ENCODE measurements at places on chromosomes 16 and 17. TPM values are rescaled to one million over a fixed set of nuclear protein-coding genes. Genes with fewer than 3 reads are reported as not detected.

GRCh38 chr17:77375917-77376651, 235.3 kb downstream of the SEC14L1 start:
- no peak for DNase-seq

DNA sequence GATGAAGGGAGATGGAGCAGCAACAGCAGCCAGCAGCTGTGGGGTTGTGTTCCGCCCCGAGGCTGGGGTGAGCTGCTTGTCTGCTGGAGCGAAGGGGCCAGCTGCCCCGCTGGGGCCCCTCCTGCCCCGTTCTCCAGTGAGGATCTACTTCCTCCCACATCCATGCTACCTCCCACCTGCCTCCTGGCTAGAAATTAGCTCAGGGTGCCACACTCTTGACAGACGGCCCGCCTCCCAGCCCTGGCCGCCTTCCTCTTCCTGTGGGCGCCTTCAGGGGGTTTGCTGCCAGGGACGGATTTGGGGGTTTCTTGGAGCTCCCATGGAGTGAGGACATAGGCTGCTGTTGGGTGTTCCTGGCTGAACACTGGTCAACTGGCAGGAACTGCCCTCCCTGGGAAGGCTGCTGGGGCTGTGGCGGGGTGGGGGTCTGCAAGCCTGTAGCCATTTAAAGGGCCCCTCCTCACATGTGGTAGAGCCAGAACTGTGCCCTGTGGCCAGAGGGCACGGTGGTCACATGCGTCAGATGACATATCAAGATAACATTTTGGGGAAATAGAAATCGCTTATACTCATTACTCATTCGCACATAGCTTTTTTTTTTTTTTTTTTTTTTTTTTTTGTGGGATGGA, 13.1 kb downstream of the TBC1D24 start:
- no peak for DNase-seq

The PRAC1 gene
- total RNA-seq: not detected

- DNase-seq: no peak
These were observed 123.0 kb downstream of the CHD9NB start for GRCh38 chr16:52929478-52930400.

GRCh38 chr16:4533490-4533889, 5.1 kb downstream of the CDIP1 start:
- DNase-seq: no peak

DNA sequence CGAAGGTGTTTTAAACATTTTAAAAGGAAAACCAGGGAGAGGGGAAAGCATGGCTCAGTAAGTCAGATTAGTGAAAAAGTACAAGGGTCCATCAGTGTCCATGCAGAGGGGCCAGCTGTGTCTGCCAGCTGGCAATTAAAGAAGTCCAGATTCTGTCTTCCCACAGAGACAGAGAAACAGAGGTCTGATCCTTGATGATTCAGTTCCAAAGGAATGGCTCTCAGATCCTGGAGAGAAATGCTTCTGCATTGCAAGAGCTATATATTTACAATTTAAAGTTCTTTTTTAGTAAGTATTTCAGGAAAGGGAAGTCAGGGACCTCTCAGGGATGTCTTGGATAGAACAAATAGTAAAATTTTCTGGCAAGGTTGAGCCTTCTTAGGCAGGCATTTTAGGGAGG, 56.2 kb downstream of the HSD17B2 start:
- no peak for DNase-seq

GRCh38 chr16:76899767-76900166, 291.2 kb upstream of the MON1B start:
- DNase-seq: no peak

- DNase-seq: no peak
These were observed 15.9 kb upstream of the TNS4 start for GRCh38 chr17:40517286-40517662.

- no peak for DNase-seq
These were observed 9.1 kb upstream of the MMD start for GRCh38 chr17:55430541-55431288.

The KRTAP16-1 gene
- not detected for total RNA-seq

The JPH3 gene
- total RNA-seq: 0.23 TPM

- no peak for DNase-seq
These were observed 9.5 kb downstream of the FAAP100 start for GRCh38 chr17:81542431-81543338.

The NXPH3 gene
- 0.63 TPM for total RNA-seq

- no peak for DNase-seq
These were observed 7.2 kb downstream of the PIPOX start for GRCh38 chr17:29050176-29050575.

DNA sequence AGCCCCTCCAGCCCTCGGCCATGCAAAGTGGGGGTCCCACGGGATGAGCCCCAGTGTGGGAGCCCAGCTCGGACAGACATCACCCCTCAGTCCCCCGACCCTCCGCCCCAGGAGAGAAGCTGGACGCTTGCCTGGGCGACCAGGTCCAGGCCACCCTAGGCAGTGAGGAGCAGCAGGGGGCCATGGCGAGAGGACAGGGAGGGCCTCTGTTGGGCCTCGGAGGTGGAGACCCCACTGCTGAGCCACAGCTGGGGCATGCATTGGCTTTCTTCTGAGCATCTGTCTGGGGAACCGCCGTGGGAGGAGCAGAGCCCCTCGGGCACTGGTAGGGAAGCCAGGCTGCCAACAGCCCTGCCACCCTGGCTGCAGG, 13.0 kb downstream of the ACTG1 start:
- DNase-seq: no peak

DNA sequence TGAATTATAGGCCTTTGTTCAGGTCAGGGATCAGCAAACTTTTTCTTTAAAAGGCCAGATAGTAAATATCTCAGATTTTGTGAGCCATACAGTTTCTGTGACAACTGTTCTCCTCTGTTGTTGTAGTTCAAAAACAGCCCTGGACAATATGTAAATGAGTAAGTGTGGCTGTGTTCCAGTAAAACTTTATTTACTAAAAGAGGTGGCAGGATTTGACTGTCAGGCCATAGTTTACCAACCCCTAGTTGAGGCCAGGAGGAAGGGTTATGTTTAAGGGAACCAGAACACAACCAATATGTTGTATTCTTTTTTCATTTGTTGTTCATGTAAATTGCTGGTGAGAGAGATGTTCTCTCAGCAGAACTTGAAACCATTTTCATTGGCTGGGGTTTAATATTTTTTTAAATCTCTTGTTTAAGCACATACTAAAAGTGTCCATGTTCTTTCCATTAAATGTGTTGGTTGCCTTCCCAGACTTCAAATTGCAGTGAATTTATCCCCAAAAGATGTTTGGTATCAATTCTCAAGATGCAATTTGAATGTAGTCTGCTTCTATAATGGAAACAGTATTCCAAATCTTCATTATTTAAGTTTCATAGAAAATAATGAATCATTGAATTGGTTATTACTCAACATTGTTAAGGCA, 260.3 kb downstream of the FTO start:
- no peak for DNase-seq

DNA sequence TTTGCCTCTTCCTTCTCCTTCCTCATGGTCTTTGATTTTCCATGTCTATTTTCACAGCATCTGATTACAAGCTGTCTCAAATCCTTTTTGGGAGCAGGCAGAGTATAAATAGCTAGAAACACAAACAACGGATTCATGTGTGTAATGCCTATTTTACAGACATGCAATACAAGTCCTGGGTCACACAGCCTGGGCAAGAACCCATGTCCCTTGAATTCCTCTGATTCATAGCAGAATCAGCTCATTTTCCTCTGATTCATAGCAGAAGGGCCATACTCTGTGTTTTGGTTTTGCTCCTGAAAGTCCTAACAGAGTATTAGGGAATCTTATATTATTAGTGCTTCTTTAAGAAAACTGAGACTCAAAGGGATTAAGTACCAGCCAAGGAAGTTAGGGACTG, 71.3 kb downstream of the IRX5 start:
- no peak for DNase-seq

- DNase-seq: no peak
These were observed 40.8 kb downstream of the AIPL1 start for GRCh38 chr17:6394055-6394606.

DNA sequence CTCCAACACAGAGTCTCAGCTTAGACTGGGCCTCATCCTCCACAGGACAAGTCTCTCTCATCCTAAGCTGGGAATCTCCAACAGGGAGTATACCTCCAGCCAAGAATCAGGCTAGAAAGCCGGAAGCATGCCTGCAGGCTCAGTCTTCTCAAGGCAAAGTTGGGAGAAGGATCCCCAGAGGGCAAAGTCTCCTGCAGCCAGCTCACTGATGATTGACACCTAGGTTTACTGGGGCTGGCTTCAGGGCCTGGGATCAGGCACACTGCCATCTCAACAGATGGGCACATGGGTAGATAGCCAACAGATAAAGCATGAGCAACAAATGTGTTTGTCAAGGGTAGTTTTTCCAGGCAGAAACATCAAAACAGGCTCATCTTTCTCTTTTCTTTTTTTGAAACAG, 56.1 kb upstream of the TOX3 start:
- no peak for DNase-seq

DNA sequence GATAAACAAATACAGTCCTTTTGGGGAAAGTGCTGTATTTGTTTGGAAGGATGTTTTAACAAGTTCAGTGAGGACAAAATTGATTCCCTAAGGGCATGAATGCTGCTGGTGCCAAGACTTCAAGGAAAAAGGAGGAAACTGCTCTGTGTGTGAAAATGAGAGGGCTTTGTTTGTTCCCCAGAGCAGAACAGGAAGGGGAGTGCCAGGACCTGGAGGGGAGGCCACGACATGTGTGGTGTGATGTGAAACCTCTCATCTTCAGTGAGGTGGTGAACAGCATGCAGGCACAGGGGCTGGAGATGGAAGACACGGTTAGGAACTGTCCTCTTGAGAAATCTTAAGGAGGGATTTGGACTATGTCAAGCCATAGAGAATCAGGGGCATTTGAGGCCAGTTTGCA, 46.6 kb upstream of the GRIN2A start:
- no peak for DNase-seq

The ASPHD1 gene
- total RNA-seq: 1.3 TPM

DNA sequence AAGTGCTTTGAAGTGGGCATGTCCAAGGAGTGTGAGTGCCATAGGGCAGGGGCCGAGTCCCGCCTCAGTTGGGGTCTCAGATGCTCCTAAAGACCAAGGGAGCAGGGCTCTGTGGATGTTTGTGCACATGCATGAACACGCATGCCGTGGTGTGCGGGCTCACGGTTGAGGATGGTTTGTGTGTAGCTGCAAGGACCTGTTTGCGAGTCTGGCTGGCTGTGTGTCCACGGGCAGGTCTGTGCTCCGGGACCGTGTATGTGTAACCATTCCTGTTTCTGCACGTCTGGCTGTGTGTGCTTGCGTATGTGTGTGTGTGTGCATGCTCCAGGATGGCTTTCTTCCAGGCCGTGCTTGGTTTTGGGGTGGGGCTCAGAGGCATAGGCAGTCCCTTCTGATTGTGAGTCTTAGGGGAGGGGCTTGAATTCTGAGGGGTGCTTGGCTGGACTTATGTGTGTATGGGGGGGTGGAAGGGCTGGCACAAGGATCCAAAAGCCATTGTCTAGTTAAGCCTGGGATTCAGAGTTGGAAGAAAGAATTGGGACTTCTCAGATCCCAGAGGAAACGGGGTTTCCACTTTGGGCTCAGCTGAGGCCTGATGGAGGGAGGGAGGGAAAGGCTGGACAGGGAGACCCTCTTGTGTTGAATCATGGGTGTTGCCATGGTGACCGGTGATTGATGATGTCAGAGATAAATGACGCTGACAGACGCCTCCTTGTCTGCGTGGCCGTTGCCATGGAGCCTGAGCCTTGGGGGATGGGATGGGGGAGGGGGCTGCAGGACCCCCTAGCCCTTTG, 14.4 kb downstream of the GJD3 start:
- no peak for DNase-seq

- DNase-seq: no peak
These were observed 7.6 kb downstream of the SCPEP1 start for GRCh38 chr17:56985371-56986162.

Data from glomerular endothelial cell (primary cell).